ENCODE measurements at places on chromosomes 1 and 21.

- no peak for DNase-seq
Measured at GRCh38 chr1:46203738-46204405, 738 bp downstream of the LURAP1 start.

DNA sequence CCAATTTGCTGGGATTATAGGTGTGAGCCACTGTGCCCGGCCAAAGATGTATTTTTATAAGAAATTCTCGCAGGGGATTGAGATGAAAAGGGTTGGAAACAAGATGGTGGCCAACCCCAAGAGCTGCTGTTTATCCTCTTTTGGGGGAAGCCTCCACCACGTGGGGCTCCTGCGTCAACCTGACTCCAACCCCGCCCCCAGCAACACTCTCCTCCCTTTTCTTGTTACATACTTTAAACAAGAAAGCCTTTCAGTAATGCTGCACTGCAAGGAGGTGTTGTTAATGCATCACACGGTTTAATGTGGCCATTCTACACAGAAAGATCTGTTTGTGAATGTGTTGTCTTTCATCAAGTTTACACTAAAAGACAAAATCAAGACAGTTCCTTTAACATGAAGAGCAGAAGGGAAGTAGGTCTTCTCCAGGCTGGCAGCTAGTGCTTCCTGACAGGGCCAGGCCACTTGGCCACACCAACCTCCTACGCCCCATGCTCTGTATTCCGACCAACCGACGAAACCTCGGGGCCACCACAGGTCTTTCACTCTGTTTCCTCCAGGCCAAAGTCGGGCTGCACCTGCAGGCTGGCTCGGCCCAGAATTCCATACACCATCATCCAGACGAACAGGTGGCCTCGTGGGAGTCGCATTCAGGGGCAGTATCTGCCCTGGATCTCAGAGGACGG is 25.9 kb downstream of the C2CD2 start:
- no peak for DNase-seq

- no peak for DNase-seq
Measured at GRCh38 chr1:75836528-75837100, 39.9 kb downstream of the MSH4 start.

- no peak for DNase-seq
Measured at GRCh38 chr1:230141021-230141648, 74.1 kb downstream of the GALNT2 start.

DNA sequence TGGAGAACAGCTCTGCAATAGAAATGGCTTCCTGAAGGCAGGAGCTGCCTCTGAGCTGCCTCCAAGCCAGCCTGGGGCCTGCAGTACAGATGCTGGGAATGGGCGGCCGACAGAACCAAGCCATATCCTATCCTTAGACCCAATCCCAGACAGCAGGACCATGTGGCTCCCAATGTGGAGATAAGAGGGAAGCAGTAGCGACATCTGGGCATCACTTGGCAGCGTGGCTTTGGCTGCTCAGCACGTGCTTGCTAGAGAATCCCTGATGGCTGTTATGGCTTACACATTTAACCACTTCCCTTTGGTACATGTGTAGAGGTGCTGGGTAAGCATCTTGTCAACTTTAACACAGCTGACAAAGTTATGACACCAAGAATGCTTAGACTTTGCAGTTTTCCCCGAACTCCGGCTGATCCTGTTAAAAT is 87.7 kb downstream of the MAN1C1 start:
- DNase-seq = peak; percentile 9

GRCh38 chr1:191953526-191953925 is 204.7 kb upstream of the RGS18 start:
- DNase-seq = no peak

GRCh38 chr1:27233667-27234048 is 774 bp upstream of the WDTC1 start:
- DNase-seq = no peak

DNA sequence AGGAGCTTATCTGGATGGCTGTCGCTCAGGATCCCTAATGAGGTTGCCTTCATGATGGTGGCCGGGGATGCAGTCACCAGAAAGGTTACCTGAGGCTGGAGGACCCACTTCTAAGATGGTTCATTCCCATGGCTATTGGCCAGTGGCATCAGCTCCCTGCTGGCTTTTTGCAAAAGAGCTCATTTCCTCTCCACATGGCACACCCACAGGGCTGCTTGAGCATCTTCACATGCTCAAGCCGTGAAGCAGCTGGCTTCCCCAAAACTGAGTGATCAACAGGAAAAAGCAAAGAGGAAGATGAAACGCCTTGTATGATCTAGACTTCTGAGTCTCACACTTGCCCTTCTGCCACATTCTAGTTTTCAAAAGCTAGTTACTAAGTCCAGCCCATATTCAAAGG is 124.6 kb upstream of the CXADR start:
- DNase-seq = no peak

- DNase-seq = no peak
Measured at GRCh38 chr1:33130297-33130696, 49.3 kb downstream of the AZIN2 start.

DNA sequence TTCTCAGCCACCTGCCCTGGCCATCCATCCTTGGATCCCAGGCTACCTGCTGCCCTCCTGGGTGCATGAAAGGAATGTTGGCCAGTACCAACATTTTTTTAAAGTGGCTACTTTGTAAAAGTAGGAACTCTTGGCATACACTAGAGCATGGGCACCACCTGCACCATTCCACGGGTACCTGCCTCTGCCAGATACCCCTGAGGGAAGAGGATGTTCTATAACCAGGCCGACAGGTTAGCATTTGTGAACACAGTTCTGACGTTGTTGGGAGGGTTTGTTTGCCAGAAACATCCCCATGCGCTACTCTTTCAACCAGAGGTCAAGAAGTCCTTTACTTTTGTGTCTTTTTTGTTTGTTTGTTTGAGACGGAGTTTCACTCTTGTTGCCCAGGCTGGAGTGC is 43.0 kb downstream of the EVA1C start:
- no peak for DNase-seq

Measured in activated effector memory CD4-positive, alpha-beta T cell treated with Interleukin-2 at 50 U/mL for 16 hours (primary cell).